ENCODE measurements at places on chromosomes 4 and X.

- DNase-seq = no peak
These were observed 550.9 kb upstream of the NDST4 start for GRCh38 chr4:115664285-115664684.

- DNase-seq = no peak
These were observed 17.8 kb upstream of the LRCH2 start for GRCh38 chrX:115251458-115252233.

- no peak for DNase-seq
These were observed 172.4 kb downstream of the TLL1 start for GRCh38 chr4:166045457-166045856.

- DNase-seq = no peak
These were observed 64.5 kb upstream of the WDR1 start for GRCh38 chr4:10180927-10181744.

DNA sequence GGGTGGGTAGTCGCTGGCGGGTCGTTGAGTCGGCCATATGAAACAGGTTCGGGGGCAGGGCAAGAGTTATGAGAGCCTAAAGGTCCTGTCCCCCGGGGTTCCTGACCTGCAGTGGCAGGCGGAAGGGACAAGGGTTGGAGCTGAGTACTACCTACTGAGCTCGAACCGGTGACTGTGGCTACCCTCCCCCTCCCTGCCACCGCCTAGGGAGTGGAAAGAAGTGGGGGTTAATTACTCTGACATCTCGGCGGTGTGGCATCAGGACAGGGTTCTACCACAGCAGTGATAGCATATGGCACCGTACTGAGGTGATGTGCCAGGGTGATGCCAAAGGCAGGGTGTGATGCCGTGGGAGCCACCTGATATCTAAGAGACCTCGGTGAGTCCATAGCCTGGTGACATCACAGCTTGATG, 307 bp downstream of the ATG4A start:
- DNase-seq = no peak

- DNase-seq = no peak
These were observed 82.2 kb upstream of the FRG1 start for GRCh38 chr4:189858435-189858834.

DNA sequence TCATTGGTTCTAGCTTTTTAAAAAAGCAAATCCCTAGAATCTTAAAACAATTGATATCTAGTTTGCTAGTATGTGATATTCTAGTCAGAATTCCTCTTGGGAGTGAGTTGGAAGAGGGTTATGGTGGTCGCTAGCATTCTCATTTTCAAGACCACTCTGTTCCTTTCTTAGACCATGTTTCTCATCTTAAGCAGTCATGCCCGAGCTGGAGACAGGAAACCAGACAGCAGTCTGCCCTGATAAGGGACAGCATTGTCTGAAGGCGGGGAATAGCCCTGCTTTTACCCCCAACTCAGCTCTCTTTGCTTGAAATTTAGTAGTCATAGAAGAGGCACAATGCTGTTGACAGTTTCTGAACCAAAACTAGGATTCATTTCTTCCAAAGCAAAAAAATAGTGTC, 5.2 kb downstream of the KLF3 start:
- DNase-seq = no peak

DNA sequence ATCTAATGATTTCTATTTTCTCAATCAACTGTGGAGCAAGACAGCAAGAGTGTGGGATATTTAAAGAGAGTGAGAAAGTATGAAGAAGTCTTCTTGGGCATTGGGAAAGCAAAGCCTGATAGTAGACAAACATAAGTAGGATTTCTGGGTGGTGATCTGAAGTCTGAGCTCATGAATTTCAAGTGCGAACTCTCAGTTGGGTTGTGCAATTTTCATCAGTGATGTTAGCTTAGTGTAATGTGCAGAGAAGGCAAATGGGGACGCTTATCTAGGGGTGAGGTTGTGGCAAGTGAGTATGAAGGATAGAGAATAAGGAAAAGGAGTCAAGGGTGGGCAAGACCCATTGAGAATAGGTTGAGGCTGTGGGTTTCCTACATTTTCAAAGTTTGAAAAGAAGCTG, 23.7 kb downstream of the VGLL1 start:
- DNase-seq = no peak
